GM18507 (cell line): ENCODE measurements at places on chromosomes 11 and 22.

DNA sequence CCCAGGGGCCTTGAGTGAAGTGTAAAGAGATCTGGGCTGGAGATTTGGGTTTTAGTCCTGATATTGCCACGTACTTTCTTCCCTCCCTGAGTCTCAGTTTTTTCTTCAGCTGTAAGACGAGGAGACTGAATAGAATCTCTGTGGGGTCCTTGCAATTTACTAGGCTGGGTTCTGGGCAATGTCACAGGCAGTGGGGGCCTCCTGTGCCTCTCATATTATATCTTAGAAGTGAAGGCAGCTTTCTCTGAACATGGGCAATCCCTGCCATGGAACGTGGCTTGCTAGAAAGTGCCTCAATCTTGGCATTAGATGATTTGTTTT is 62.0 kb upstream of the PTPRJ start:
- no peak for DNase-seq

- DNase-seq, result no peak
Observed at GRCh38 chr11:102573851-102574250, 43.3 kb upstream of the MMP7 start.

GRCh38 chr11:44992774-44993173 is 42.1 kb upstream of the TP53I11 start:
- DNase-seq, result no peak

DNA sequence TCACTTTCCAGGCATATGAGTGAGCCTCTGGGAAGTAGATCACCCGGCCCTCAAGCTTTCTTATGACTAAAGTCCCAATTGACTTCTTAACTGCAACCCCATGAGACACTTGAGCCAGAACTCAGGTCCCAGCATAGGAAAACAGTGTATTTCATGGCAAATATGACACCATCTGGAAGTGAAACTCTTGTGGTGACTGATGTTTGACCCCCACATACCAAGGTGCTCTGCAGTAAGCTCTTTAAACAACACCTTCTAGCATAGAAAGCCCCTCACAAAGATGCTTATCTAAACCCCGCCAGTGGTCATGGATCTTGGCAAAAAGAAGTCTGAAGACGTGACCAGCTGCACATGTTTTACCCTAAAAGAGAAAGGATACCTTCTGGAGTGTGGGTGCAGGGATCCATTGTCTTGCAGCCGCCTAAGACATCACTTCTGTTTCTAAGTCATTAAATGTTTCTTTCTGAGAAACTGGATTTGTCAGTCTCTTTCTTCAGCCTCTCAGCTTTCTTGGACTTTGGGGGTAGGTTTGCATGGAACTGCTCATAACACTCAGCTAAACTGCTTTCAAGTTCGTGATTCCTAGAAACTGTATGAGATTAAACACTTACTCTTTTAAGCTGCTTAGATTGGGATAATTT is 7.4 kb upstream of the PELI3 start:
- DNase-seq, result no peak

- no peak for DNase-seq
Observed at GRCh38 chr22:19879246-19879570, 24.5 kb upstream of the GNB1L start.

DNA sequence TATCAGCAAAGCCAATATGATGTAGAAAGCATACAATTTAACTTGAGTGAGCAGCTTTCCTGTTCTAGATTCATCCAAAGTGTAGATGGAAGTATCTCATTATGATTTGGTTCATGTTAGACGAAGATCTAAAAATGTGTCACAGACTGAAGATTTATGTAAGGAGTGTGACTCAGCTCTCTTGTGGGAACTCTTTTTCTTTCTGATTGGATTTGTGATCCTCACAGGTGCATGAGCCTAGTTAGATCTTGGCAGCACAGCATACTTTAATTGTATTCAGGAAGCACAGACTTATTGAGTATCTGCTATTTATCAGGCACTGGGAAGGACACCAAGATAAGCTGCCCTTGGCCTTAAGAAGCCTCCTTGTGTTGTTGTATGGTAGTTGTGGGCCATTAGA is 147.1 kb downstream of the C11orf91 start:
- DNase-seq, result no peak

- no peak for DNase-seq
Observed at GRCh38 chr11:77088236-77089003, 14.2 kb upstream of the OMP start.

DNA sequence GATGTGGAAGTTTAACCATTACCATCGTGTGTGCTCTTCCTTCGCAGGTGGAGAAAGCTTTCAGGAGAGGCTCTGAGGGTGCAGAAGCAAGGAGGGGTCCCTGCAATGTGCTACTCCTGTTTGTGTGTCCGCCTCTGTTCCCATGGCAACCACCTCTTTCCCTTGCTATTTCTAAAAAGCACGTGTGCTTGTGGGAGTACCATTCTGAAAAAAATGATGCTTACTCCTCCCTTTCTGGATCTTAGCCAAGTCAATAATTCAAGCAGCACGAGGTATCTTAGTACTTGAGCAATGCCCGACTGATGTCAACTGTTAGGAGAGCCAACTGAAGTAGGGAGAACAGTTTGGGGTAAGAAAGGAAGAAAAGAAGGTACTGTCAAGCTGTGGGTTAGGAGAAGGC is 628.7 kb downstream of the NTM start:
- no peak for DNase-seq
